ENCODE measurements at places on chromosomes 4 and X.

GRCh38 chr4:138138774-138139173, 103.4 kb downstream of the SLC7A11 start:
- DNase-seq = no peak

- DNase-seq = no peak
Observed at GRCh38 chr4:26780539-26780938, 80.1 kb upstream of the STIM2 start.

GRCh38 chrX:130419263-130419662, 17.5 kb downstream of the RBMX2 start:
- DNase-seq = no peak

- DNase-seq = no peak
Observed at GRCh38 chr4:10981576-10981975, 297.0 kb upstream of the CLNK start.

GRCh38 chrX:136847874-136848273, 32.7 kb downstream of the RBMX start:
- DNase-seq = no peak

GRCh38 chr4:102454981-102455685, 46.0 kb upstream of the NFKB1 start:
- no peak for DNase-seq

DNA sequence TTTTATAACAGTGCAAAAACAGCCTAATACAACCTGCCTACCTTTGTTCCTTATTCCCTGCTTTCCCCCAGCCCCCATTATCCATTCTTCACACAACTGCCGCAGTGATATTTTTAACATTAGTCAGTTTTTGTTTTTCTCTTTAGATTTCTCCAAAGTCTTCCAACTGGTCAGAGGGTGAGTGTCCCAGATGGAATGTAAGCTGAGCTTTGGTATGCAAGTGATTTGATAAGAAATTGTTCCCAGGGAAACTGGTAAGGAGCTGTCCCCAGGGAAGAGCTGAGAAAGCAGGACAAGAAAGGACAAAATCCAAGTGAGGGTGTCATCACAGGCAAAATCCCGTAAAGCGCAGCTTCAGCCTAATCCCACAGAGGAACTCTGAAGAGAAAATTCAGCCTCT, 475.5 kb upstream of the ADGRL3 start:
- DNase-seq = no peak

- DNase-seq = no peak
Observed at GRCh38 chr4:178316211-178316610, 874.0 kb upstream of the AGA start.

GRCh38 chr4:3514221-3514780, 17.9 kb downstream of the LRPAP1 start:
- no peak for DNase-seq

DNA sequence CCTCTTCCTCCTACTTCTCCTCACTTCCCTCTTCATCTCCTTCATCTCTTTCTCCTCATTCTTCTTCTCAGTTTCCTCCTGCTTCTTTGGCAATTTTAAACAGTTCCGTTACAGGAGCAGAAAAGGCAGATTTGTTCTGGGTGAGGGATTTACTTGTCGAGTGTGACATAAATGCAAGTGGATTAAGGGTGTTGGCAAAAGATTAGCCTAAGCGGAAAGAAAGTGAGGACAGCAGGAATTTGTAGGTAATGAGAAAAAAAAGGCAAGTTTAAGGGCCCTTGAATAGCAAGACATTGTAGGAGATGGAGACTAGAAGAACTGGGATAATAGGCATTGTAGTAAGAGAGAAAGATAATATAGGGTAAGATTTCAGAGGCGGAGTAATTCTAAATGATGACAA, 841.6 kb downstream of the RAPGEF2 start:
- DNase-seq = no peak

Measured in HT-29 (cell line).